ENCODE measurements at places on chromosomes 2 and 18.

- DNase-seq = no peak
These were observed 41.0 kb downstream of the EPB41L5 start for GRCh38 chr2:120053891-120054290.

- DNase-seq = no peak
These were observed 38.1 kb upstream of the SLC3A1 start for GRCh38 chr2:44237221-44237620.

DNA sequence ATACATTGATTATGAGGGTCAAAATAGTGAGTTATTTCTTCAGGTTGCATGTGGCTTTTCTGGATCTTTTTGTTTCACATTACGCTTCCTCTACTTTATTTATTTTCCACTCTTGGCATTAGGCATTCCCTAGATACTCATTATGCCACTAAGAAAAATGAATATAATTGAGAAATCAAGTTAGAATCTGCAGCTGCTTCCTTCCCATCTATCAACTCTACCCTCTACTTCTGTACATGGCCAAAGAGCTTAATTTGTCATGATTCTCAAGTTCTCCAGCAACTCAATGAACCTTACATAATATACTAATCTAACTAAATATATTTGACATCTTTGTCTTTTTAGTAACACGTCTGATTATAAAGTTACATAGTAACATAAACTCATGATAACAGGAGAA, 598.1 kb upstream of the LRRTM4 start:
- DNase-seq = no peak

DNA sequence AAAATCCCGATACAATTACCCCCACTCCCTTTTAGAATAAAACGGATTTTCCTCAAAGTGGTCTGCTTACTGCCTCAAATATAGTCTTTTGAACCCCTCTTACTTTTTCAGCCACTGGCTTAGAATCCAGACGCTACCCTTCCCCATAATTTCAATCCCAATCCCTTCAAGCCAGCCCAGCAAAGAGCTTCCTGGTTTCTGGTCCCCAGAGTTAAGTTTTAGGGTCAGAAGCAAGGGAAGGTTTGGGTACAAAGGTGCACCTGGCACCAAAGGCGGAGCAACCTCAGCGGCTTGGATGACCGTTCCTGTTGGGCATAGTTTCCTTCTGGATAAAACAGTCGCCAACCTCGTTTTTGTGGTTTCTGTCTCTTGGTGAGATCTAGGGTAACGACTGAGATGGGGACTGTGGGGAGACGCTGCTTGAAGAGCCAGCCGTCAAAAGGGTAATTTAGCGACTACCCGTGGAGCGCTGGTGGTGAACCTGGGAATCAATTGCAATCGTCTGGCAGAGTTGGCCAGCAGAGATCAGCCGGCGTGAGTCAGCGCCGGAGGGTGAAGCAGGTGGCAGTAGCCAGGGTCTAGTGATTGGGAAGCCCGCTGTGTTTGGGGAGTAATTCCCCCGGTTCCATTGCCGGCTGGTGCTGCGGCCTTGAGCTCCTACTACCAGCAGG, 1.6 kb downstream of the FEV start:
- DNase-seq = no peak

DNA sequence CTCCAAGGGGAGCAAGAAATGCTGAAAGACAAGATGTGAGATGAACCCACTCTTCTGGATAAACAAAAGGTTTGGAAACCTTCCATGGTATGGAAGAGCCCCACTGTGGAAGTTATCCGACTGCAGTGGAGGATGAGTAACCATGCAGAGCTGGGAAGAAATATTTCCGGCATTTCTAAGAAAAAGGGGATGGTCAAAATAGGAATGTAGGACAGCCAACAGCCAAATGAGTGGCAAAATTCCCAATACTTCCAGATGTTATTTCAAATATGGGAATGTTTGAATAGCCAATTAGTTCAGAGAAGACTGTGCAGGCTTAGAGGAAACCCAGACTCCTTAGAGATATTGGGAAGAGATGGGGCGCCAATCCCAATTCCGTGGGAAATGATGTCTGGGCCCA, 246.8 kb downstream of the RAD51AP2 start:
- no peak for DNase-seq

- DNase-seq = no peak
These were observed 70.5 kb upstream of the NT5C1B start for GRCh38 chr2:18659915-18660314.

DNA sequence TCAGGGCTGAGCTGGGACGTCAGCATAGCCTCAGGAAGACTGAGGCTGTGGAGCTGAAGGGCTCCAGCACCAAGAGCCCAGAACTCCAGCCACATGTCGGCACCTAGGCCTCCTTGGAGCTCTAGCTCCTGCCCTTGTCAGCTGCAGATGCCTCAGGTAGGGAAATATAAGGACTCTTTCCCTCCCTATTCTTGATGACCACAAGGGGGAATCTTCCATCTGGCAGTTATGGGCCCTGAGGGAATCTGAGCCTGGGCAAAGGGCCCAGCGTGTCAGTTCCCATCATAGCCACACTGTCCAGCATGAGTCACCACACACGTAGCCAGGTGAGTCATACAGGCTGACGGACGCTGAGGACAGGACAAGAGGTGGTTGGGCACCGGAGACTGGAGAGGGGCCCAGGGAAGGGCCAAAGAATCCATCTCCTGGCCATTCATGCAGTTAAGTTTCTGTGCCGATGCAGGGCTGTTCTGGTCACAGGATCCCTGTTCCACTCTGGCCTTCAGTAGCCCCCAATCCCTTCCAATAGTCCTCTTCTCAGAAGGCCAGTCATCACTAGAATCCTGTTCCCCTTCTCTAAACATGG, 1.8 kb downstream of the MPV17 start:
- no peak for DNase-seq

DNA sequence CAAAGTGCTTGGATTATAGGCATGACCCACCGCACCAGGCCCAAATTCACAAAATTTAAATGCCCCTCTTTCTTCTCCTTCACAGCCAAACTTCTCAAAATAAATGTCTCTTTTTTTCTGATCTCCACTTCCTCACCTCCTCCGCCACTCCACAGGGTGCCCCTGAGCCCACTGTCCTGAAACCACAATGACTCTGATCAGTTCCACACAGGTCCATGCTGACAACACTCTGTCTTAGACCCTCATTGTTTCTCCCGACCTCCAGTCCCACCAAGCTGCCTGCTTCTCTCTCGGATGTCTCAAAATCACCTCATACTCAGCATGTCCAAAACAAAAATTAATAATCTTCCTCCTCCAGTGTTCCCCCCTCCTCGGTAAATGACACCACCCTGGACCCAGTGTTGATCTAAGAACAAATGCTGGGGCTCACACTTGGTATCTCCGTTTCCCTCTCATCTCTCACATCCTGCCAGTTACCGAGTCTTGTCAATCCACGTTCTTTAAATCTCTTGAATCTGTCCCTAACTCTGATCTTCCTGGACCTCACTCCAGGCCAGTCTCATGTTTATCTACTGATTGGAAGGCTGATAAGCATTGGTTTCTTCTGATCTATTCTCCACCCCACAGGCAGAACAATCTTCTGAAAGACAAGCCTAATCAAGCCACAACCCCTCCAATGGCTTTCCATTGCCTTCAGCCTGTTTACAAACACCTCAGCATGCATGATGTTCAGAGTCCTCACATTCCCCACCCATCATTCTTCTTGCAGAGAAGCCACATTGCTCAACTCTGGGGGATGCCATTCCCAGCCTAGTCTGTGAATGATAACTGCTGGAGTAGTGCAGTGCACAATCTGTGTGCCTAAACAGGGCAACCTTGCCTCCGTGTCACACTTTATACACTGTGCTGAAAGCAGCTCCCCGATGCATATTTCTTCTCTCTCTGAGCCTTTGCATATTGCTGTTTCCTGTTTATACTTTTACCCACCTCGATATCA, 12.4 kb upstream of the ANKRD44 start:
- DNase-seq = no peak
